ENCODE measurements at places on chromosomes 13 and 19.

GRCh38 chr19:47107202-47107952 is 6.2 kb downstream of the ZC3H4 start:
- no peak for DNase-seq

DNA sequence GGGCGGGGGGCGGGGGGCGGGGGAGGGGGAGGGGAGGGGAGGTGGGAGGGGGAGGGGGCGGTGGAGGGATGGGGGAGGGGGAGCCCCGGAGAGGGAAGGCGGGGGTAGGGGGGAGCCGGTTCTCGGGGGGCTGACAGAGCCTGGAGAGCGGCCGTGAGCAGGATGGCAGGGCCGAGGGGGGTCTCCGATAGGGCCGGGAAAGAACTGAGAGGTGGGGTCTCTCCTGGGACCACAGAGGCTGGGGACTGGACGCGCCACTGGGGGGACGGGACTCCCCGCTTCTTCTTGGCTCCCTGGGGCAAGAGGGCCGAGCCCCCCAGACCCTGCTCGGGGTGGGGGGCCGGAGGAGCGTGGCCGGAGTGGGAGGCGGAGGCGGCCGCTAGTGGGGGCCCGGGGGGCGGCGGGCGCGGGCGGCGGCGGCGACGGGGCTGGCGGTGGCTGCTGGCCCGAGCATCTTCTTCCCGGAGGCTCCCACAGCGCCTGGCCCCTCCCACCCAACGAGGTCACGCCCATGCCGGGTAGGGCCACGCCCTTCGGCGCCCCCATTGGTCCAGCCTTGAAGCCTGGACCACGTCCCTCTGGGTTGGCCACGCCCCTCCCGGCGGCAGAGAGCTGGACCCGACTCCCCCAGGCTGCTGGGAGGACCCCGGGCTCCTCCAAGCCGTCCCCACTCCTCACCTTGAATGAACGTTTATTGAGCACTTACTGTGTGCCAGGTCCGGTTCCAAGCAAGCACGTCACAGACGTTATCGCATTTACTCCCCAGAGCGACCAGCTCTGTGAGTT is at the start of gene NOVA2:
Gene NOVA2, minus strand, starts transcription at position 313 of the 786 bp plus-strand sequence. CDS start 514 bp downstream, outside the sequence.
- no peak for DNase-seq

GRCh38 chr19:30174791-30175190 is 197.4 kb upstream of the ZNF536 start:
- no peak for DNase-seq

DNA sequence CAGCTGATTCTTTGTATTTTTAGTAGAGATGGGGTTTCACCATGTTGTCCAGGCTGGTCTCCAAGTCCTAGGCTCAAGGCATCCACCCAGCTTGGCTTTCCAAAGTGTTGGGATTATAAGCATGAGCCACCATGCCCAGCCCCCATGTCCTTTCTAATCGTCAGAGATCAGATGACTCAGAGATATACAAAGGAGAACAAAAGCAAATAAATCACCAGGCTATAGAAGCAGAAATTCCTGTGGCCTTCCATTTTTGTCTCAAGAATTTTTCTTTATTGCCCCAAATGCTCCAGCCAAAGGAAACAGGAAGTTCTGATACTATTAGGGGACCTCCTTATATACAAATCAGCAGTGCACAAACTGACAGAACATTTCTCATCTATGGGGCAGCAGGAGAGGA is 207.8 kb downstream of the RFC3 start:
- DNase-seq = no peak

- no peak for DNase-seq
Measured at GRCh38 chr13:56986121-56986520, 154.6 kb upstream of the PRR20A start.

DNA sequence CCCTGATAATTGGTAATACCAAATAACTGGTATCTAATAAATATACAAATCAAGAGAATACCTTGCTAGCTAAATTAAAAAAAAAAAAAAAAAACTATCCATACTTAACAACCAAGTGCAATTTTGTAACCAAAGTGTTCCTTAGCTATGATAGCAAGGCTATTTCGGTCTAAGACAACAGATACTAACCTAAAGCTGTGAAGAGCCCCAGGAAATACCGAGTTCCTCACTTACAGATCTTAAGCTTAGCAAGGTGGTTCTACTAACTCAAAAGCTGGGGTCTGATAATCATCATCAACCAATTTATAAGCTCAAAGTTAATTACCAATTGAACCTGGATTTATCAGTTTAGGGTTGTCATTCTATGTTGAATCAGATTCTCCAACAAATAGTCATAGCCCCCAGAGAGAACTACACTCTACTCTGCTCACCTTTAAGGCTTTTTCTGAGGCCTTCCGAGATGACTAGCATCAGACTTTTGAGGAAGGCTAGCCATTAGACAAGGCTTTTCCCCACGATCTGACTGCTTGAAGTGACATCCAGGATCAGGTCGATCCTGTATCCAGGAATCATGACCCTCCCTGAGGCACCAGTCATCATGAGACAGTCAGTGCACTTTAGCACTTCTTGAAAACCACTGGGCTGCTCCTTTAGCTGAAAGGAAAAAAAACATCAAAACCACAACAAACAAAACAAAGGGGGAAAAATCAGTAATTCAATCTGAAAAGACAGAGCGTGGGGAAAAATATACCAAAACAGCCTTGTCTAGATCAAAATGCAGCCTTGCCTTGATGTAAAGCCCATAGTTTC is 31.9 kb downstream of the INTS6 start:
- no peak for DNase-seq

- peak; percentile 38 for DNase-seq
Measured at GRCh38 chr19:33293255-33294057, 8.9 kb downstream of the CEBPA start.

DNA sequence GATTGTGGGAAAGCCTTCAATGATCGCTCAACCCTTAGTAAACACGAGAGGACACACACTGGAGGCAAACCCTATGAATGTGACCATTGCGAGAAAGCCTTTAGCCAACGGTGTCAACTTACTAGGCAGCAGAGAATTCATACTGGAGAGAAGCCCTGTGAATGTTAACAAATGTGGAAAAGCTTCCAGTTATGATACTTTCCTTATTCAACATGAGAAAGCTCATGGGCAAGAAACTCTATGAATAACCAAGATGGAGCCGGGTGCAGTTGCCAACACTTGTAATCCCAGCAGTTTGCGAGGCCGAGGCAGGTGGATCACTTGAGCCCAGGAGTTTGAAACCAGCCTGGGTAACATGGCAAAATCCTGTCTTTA is 15.8 kb upstream of the ZNF8 start:
- no peak for DNase-seq

- DNase-seq = no peak
Measured at GRCh38 chr19:2062389-2062729, 11.3 kb upstream of the MKNK2 start.

GRCh38 chr19:14015524-14016035 is 9.5 kb upstream of the RFX1 start:
- DNase-seq = no peak

DNA sequence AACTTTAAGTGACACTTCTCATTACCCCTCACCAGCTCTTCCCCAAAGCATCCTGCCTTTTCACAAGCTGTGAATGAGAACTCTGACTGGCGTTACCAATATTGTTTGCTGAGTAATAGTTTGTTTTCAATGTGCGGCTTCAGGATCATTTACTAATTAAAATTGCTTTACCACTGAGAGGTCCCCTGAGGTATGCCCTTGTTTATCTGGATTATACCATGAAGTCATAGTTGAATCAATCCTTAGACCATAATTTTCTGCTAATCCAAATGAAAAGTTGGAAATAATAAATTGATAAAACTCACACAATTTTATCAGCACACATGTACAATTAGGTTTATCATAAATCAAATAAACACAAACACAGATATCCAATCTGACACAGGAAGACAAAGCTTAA is 568.8 kb downstream of the PCDH9 start:
- no peak for DNase-seq

DNA sequence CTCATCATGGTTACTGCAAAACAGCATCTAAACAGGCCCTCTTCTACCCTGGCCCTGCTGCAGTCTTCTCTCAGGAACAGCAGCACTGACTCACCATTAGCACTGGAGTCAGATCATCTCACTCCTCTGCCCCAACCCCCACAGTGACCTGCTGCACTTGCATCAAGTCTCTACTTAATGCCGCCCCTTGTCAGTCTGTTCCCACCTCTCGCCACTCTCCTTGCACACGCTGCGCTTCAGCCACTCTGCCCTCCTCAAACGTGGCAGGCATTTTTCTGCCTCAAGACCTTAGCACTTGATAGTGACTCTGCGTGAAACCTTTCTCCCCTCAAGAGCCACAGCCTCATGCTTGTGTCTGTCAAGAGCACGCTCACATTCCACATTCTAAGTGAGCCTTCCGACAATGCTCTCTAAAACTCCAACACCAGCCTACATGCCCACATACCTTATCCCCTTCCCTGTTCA is 22.1 kb downstream of the MIPEP start:
- DNase-seq = no peak

DNA sequence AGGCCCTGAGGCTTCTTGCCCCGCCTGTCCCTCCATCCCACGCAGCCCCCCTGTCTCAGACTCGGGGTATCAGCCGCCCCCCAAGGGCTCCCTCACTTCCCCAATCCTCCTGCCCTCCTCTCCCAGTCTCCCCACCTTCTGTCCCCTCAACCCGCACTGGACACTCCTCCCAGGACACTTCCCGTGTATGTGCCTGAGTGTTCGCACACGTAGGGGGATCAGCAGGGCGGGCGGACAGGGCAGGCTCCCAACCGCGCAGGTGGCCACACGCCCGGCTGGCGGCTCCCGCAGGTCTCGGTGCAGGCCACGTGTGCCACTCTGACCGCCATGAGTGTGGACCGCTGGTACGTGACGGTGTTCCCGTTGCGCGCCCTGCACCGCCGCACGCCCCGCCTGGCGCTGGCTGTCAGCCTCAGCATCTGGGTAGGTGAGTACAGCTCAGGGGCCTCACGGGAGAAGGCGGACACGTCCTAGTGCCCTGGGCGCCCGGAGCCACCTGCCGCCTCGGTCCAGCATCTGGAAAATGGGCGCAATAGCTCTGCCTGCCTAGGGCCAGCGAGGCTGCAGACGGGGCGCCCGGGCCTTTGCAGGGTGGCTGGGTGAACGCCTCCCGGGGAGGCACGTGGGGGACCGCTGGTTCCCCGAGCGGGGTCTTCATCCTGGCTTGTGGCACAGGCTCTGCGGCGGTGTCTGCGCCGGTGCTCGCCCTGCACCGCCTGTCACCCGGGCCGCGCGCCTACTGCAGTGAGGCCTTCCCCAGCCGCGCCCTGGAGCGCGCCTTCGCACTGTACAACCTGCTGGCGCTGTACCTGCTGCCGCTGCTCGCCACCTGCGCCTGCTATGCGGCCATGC is 2.3 kb downstream of the KISS1R start:
- DNase-seq = no peak

DNA sequence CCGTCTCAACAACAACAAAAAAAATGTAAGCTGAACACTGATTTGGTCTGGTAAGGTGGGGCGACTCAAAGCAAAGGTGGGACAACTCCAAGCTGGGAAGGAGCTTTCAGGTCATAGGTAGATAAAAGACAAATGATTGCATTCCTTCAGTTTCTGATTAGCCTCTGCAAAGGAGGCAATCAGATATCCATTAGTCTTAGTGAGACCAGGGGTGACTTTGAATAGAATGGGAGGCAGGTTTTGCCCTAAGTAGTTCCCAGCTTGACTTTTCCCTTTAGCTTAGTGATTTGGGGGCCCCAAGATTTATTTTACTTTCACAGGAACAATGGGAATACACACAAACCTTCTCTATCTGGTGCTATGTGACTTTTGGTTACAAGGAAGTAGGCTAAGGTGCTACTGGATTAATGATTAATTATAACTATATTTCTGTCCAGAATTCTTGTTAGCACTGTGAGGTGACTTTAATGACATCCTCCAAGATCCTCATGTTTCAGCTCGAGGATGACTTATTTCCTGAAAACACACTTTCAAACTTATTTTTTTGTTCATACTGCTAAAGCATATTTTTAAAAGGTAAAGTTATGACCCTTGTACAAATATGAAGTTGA is 10.6 kb upstream of the MTRF1 start:
- DNase-seq = no peak

DNA sequence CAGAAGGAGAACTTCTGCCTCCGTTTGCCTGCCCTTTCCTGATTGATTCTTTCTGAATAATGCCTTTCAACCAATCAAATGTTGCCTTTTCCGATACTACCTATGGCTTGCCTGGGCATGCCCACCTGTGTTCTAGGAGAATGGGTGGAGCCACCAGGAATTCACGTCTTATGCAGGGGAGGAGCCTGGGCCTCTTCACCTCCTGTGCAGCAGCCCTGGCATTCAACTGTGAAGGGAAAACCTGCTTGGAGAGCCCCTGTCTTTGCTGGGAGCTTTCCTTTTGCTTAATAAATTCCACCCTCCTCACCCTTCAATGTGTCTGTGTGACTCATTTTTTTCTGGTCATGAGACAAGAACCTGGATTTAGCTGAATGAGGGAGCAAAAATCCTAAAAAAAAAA is 730.7 kb downstream of the UQCRFS1 start:
- DNase-seq = no peak

DNA sequence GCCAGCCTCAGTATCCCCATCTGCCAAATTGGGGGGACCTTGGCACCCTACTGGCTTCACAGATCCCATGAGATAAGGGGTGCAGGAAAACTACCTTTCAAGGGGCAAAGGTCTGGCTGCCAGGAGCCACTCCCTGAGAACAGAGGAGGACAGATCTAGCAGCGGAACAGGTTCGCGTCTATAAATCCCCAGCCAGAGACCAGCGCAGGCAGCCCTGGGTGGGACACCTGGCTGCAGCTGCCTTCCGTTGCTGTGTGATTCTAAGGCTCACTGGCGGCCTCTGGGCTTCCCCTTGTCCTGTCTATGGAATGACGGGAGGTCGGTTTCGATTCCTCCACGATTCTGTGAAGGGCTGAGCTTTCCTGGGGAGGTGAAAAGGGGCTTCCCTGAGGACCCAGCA is 7.3 kb downstream of the RELB start:
- no peak for DNase-seq

DNA sequence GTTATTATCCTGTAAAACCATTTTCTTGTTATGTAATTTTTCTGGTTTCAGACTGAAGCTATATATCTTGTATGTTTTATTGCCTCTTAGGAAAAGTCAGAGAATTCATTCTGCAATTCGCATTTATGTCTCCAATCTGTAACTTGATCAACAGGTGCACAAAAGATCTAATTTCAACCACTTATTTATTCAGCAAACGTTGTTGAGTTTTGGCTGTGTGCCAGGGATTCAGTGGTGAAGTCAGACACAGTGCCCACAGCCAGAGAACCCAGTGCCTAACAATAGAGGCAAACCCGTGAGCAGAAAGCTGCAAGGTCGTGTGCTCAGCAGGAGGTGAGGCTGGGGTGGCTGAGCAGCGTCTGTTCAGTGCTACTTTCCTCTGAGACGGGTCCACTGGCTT is 119.5 kb upstream of the MCF2L start:
- DNase-seq = no peak

DNA sequence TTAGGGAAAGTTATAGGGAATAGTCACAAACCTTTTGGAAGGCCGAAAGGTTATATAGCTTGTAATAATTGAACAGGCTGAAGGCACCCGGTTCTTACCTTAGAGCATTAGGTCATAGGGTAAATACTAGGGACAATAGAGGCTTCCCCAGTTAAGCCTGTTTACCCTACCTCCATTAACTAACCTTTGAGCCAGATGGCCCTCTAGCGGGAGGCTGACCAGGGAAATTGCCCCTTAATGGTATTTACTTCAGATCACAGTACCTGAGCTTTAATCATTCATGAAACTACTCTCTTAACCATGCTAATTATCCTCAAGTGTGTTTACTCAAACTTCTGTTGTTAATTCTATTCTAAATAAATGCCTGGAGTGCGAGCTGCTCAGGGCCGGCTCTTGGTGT is 20.4 kb upstream of the ZNF83 start:
- no peak for DNase-seq

All from SIG-M5 (cell line).